ENCODE measurements at places on chromosomes 11 and 22. TPM values are rescaled to one million over a fixed set of nuclear protein-coding genes. Genes with fewer than 3 reads are reported as not detected.

OMP gene
- total RNA-seq = not detected

GLB1L2 gene
- 1.2 TPM for total RNA-seq

TRIM51 gene
- total RNA-seq = not detected

DCHS1 gene
- 0.27 TPM for total RNA-seq

IL17REL gene
- not detected for total RNA-seq

CDC45 gene
- 13.1 TPM for total RNA-seq
